ENCODE measurements at places on chromosomes 6 and 20.

- no peak for DNase-seq
Observed at GRCh38 chr6:70997379-70997778, 40.5 kb upstream of the B3GAT2 start.

DNA sequence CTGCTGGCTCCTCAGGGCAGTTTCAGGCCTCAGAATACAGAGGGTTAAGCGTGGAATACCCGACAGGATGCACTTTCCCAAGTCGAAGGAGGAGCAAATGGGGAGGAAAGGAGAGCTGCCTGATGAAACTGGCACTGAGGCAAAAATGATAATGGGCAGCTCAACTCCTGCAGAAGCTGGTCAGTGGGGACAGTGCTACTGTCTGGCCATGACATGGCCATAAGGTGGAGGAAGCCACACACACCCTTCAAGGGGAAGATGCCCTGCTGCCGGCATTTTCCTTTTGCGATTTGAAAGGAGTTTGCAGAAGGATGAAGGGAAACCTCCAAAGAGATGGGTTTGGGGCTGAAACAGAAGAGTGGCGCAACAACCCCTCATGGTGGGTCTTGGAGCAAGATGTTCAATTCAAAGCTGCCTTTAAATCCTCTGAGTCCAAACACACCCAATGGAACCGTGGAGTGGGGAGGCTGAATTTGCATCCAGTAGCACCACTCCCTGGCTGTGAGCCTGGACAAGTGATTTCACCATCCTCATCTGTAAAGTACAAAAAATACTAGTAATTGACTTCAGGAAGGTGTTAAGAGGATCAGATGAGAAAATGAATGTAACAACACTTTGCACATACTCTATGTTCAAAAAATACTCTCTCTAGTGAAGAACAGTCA is 3.2 kb downstream of the ADIG start:
- DNase-seq: no peak

- no peak for DNase-seq
Observed at GRCh38 chr6:3045777-3046176, 22.5 kb upstream of the RIPK1 start.

GRCh38 chr20:60050193-60050947 is 92.1 kb downstream of the CDH26 start:
- DNase-seq: peak; percentile 78

DNA sequence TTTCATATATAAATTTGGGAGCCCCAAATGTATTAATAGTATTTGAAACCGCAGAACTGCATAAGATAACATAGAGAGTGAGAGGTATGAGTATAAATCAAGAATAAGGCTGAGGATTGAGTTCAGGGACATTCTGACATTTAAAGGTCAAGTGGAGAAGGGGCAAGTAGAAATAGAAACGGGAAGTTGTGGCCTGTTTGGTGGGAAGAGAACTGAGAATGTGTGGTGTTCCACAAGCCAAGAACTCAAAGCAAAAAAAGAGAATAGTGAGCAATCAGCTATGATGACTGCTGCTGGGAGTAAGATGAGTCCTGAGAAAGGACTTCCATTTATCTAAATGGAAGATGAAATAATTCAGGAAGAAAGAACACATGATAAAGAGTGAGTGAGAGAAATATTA is 418.4 kb downstream of the CD109 start:
- DNase-seq: no peak

GRCh38 chr6:10510592-10511367 is 10.4 kb upstream of the GCNT2 start:
- DNase-seq: peak; percentile 79

DNA sequence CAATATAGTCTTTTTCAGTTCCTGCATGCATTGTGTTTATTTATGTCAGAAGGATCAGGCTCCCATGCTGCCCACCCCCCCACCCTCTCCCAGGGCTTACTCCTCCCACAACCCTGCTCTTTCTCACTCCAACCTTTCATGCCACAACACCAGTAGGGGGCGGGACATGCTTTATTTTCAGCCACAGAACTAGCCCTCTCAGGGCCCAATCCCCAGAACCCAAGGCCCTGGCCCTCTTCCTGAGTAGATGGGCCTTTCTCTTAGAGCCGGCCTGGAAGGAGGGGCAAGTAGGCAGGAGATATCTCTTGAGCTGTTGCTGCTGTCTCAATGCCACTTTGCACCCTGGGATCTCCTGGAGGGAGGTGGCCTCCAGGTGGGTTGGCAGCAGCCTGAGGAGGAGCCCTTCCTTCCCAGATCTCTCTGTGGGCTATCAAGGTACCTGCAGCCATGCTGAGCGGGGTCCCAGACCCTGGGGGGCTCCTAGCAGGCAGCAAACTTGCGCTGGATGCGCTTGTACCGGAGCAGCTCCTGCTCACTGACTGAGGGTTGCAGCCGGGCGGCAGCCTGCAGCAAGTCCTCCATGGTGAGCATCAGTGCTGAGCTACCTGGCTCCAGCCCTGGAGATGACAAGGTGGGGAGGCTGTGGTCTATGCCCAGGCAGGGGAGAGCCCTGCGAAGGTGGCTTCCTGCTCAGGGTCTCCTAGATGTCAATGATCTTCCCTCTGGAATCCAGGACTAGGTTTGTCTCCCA is 3.5 kb downstream of the GNMT start:
- DNase-seq: peak; percentile 89

DNA sequence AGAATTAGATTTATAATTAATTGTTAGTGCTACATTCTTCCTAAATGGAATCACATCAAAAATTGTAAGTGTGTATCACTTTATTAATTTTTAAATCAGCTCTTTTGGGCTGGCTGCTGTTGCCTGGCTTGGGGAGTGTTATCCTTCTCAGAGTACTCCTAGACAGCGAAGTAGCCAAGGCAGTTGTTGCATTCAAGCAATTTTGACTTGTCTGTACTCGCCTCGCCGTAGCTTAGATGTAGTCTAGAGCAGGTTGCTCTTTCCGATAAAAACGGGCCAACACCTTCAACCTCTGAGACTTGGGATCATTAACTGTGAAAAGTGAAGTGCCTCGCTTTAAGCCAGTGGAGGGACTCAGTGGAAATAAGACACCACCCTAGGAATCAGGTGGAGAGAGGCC is 151.3 kb downstream of the FARS2 start:
- no peak for DNase-seq

- DNase-seq: no peak
Observed at GRCh38 chr6:80543598-80544222, 437.2 kb downstream of the BCKDHB start.

- DNase-seq: no peak
Observed at GRCh38 chr6:62119401-62119800, 166.6 kb downstream of the KHDRBS2 start.

DNA sequence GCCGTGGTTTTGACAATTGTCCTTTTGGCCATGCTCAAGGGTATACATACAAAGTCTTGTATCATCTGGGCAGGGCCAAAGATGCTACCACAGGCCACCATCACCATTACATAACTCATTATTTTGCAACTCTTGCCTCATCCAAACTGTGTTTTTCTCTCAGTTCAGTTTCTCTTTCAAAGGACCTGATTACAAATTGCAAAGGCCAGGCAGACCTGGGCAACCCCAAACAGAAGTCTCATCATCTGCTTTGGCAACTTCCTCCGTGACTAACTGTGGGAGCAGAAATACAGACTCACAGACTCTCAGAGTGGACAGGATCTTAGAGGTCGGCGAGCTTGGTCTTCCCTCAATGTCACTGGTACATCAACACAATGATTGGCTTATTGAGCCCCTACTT is 117.8 kb upstream of the NEDD9 start:
- DNase-seq: no peak

- DNase-seq: no peak
Observed at GRCh38 chr20:38872491-38873049, 53.6 kb upstream of the FAM83D start.

- no peak for DNase-seq
Observed at GRCh38 chr6:150830439-150831165, 34.9 kb upstream of the MTHFD1L start.

- DNase-seq: no peak
Observed at GRCh38 chr20:38579219-38579910, 1.6 kb upstream of the ADIG start.

DNA sequence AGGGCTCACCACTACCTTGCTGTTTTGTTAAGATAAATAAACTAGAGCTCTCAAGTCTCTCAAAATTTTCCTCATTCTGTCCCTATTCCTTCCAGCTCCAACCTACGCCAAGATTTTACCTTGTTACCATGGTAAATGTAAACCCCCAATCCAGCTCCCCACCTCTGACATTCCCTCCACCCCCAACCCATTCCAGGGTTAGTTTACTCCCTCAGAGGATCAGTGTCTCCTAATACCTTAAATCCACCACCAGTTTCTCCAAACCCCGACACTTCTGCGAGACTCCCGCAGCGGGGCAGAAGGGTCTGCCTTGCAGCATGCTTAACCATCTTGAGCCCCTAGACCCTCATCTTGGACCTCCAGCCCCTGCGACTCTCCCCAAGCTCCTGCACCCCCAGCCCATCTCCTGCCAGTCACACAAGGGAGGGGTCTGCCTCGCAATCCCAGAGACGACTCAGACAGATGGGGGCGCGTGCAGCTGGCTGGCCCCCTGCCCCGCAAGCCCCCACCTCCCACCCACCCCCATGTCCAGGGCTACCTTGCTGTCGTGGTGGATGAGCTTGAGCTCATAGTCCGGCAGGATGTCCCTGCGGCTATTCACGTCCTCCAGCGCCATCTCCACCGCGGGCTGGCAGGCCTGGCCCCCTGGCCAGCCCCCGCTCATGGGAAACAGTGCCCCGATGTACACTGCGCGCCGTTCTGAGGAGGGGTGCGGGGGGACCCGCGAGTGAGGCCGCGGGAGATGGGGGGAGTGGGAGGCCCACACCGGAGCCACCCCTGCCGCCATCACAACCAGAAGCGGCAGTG is 5.8 kb downstream of the GABBR1 start:
- no peak for DNase-seq

DNA sequence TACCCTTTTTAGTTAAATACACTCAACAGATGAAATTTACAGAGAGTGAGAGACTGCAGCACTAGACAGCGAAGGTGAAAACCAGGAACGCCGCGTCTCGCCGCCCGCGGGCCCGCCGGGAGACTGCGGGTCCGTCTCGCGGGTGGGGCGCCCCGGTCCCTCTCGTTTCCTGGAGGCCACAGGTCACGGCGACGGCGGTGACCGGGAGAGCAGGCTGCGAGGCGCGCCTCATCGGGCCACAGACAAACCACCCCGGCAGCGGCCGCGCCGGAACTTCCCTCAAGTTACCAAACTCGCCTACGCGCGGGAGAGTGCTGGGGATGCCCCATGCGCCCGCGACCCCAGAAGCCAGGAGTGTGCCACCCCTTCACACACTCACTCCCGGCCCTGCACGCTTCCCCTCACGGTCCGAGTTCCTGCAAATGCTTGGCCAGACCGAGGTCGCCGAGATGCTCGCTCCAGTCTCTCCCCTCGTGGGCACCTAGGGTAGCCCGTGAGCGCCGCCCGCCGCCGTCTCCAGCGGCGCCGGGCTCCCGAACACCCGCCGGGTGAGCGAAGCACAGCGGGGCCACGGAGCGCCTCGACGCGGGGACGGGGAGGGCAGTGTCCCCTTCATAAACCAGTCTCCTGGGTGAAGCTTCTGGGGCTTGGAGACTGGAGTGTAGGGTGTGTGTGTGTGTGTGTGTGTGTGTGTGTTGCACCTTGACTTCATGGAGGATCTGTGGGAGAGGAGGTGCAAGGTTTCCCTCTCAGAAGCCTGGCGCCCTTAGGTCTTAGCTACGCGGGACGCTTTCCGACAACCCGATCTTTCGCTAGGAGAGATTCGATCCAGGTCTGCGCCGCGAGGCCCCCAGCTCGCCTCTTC is 1.4 kb downstream of the BACH2 start:
- no peak for DNase-seq

- no peak for DNase-seq
Observed at GRCh38 chr6:30684386-30685156, 1.9 kb downstream of the PPP1R18 start.

- no peak for DNase-seq
Observed at GRCh38 chr20:40323361-40323794, 365.7 kb downstream of the MAFB start.
